Panc1 (cell line): ENCODE measurements at places on chromosomes 5 and 9.

DNA sequence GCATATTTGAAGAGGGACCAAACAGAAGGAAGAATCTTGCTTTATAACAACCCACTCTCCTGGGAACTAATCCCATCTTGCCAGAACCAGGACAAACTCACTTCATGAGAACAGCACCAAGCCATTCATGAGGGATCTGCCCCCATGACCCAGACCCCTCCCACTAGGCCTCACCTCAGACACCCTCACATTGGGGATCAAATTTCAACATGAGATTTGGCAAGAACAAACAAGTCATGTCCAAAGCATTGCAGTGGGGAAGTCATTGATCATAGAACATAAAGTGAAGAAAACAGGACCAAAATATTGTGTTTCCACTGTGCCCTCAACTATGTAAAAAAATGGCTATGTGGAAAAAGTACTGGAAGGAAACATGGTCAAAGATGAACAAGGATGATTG, 43.9 kb downstream of the MAP1B start:
- no peak for DNase-seq

DNA sequence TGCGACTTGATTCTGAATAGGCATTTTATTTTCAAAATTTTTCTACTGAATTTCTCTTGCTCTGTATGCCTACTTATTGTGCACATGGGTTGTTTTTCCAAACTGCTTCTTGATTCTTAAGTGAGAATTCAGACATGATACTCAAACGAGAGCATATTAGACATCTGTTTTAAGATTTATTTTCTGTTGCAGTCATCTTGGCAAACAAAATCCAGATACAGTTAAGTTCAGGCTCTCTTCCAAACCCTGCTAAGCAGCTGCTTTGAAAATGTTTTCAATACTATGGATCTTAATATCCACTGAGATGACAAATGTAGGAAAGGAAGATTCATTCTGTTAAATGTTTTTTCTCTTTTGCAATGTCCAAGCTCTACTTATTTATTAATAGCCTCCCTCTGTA, 4.5 kb downstream of the TMEM215 start:
- no peak for DNase-seq

DNA sequence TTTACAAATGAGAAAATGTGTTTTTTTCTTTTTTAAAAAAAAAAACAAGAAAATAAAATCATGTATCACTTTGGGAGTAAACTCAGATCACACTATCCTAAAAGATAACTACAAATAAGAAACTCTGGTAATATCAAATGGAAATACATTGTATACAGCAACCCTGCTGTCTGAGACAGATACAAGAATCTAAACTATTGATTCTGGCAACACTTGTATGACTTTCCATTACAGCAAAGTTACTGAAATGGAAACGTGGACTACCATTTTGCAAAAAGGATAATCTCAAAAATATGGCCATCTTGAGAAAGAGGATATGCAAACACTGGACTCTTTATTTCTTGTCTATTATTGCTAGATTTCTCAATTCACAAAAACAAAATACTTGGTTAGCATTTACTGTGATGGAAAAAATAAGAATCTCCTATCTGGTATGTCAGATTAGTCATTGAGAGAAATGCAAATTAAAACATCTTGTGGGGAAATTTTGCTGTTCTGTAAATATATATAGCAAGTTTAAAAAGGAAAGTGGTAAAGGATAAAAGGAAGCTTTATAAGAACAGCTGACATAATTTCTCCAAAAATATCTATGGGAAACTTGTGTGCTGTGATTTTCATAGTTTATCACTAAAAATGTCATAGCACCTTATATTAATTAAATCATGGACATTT, 112.9 kb upstream of the FER start:
- DNase-seq = no peak

DNA sequence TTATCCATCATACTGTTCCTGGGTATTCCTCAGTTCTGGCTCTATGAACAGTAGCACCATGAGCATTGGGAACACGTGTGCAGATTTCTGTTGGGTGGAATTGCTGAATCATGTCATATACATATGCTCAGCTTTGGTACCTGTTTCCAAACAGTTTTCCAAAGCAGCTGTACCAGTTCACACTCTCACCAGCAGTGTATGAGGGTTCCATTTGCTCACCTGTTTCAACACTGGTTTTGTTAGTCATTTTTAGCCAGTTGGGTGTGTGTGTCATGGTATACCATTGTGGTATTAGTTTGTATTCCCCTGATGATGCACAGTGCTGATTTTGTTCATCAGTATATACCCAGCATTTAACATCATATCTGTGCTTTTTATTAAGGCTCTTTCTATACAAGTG, 56.7 kb upstream of the ECM2 start:
- DNase-seq = no peak

DNA sequence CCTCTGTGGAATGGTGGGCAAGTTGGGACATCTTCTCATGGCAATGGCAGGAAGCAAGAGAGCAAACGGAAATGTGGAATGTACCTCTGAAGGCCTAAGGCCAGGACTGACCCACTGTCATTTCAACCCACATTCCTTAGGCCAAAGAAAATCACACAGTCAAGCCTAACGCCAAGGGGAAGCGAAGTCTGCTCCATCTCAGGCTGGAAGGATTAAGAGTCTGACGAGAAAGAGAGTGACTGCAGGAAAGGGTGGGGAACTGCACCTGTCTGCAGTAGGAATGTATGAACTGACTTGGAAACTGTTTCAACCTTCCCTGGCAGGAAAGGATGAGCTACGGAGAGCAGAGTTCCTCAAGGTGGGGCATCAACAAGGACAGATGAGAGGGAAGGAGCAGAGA, 90.2 kb upstream of the TAS2R1 start:
- DNase-seq = no peak

- DNase-seq = no peak
Measured at GRCh38 chr5:36478646-36479317, 127.6 kb upstream of the SLC1A3 start.

- DNase-seq = no peak
Measured at GRCh38 chr9:34956648-34957047, 1.4 kb upstream of the PHF24 start.

GRCh38 chr9:120965344-120966012, 38.9 kb upstream of the TRAF1 start:
- DNase-seq = no peak

GRCh38 chr5:161085056-161085455, 233.0 kb upstream of the ATP10B start:
- DNase-seq = no peak

GRCh38 chr5:131285703-131286399, 22.0 kb downstream of the CDC42SE2 start:
- no peak for DNase-seq

GRCh38 chr5:78690253-78690972, 41.8 kb upstream of the LHFPL2 start:
- no peak for DNase-seq

DNA sequence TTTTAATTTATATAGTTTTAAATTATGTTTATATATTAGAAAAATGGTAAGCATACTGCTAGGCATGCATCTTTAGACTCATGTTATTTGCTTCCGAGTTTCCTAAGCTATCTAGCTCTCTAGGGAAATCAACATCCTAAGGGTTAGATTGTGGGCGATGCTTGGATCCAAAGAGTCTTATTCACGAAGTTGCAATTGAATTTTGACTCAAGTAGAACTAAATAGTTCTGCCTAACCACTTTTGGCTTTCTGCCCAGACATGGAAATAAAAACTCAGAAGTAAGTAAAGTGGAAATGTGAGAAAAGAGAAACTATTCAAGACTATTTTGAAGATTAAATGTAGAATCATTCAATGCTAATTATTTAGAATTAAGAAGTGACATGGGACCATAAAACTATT, 440.4 kb downstream of the CDH18 start:
- DNase-seq = no peak
